ENCODE measurements at places on chromosomes 16 and 17. TPM values are rescaled to one million over a fixed set of nuclear protein-coding genes. Genes with fewer than 3 reads are reported as not detected.
A peak's percentile ranks its signal among the peaks of the same experiment; 100 is the strongest.

MAP3K14 gene
- total RNA-seq, result 9.6 TPM

TANC2 gene
- total RNA-seq, result 39.3 TPM

KCNJ18 gene
- not detected for total RNA-seq

POLR2A gene
- 183 TPM for total RNA-seq

GEMIN4 gene
- total RNA-seq, result 36.1 TPM

C16orf46 gene
- total RNA-seq, result 2.1 TPM

GRCh38 chr16:81797443-81797842 is 18.4 kb downstream of the PLCG2 start:
- DNase-seq, result no peak

DNA sequence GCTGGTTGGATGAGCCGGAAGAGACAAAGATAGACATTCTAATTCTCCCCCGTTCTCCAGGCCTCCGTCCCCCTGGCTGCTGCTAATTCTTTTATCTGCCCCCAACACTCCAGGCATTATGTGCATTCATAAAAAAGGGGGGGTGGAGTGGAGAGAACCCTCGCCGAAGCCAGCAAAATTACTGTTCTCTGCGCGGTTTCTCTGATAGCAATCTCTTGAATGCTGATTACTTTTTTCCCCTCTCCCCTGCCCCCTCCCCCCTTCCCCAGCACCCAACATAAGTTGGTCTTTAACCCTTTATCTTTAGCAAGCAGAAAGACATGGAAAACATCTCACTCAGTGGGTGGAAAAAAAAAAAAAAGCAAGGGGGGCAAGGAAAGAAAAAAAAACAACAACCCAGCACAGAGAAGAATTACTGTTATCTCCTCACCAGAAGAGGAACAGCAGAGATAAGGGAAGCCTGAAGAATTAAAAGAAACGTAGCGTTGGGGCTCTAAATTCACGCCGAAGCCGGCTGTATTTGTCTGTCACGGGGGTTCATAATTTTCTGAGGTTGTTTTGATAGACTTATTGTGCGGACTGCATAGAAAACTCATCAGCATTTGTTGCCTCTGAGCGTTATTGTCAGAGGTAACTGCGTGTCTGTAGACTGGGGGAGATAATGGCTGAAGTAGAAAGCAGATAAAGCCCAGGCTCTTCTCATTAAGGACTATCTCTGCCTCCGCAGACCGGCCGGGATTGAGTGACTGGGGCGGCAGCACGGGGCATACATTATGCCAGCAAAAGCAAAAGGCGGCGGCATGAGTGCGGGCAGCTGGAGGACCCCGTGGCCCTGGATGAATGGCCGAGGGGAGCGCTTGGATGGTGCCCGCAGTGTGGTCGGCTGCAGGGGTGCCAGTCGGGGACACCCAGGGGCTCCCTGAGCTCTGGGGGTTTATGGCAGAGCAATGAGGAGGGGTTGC is 126.9 kb downstream of the MRM1 start:
- no peak for DNase-seq

- no peak for DNase-seq
Measured at GRCh38 chr17:66850692-66851091, 15.8 kb downstream of the CACNG5 start.

DNA sequence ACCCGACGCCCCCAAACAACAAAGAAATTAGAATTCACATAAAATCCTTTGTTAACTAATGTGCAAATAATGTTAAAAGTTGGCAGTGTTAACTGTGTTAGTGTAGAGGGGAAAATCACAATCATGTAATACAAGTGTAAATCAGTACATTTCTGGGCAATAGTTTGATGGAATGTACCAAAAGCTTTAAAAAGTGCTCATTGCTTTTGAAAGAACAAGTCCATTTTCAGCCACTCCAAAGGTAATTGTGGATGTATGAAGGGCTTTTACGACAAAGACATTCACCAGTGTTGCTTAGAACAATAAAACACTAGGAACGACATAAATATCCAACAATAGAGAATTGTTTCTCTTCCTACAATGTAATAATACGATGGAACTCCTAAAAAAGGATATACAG is 9.1 kb downstream of the GLOD4 start:
- DNase-seq, result no peak

DNA sequence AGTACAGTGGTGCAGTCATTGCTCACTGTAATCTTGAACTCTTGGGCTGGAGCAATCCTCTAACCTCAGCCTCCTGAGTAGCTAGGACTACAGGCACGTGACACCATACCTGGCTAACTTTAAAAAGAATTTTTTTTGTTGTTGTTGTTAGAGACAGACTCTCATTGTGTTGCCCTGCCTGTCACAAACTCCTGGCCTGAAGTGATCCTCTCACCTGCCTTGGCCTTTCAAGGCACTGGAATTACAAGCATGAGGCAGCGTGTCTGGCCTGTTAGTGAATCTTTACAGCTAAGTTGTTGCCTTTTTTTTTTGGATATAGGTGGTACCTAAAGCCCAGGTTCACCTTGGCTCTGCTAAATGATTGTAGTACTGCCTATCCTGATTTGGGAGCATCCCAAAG is 290.6 kb downstream of the BCAS3 start:
- DNase-seq, result no peak

GRCh38 chr16:88730632-88731607 is 24.6 kb downstream of the CTU2 start:
- no peak for DNase-seq

DNA sequence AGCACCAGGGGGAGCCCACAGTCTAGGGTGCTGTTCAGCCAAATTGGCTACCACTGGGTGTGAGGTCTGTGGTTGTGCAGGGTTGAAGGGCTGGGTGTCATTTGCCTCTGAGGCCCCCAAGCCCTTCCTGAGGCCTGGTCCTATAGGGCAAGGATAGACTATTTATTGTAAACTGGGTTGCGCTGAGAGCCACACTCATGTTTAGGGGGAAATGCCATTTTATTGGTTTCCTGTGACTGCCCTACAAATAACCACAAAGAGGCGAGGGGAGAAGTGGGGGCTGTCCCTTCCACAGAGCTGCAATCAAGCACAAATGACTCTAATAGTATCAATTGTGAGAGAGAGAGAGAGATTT is 3.6 kb upstream of the ZCCHC14 start:
- DNase-seq, result no peak

DNA sequence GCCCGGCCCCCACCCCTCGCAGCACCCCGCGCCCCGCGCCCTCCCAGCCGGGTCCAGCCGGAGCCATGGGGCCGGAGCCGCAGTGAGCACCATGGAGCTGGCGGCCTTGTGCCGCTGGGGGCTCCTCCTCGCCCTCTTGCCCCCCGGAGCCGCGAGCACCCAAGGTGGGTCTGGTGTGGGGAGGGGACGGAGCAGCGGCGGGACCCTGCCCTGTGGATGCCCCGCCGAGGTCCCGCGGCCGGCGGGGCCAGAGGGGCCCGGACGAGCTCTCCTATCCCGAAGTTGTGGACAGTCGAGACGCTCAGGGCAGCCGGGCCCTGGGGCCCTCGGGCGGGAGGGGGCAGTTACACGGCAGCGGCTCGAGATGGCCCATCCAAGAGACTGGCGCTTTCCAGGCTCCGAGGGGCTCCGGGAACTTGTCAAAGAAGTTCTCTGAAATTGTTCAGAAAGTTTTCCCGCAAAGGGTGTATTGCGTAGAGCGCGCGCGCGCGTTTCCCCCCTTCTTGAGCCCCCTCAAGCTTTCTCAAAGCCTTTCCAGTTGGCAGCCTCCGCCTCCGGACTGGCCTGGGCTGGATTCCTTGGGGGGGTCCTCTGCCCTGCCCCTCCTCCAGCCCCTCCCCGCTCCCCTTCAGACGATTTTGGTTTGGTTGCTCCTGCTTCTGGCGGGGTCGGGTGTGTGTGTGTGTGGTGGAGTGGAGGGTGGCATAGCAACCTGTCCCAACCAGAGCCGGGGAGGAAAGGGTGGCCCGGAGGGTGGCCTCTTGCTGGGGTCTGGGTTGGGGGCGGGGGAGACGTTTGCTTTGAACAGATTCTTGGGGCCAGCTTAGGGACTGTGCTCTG is 504 bp downstream of the ERBB2 start:
- peak; percentile 31 for DNase-seq

DNA sequence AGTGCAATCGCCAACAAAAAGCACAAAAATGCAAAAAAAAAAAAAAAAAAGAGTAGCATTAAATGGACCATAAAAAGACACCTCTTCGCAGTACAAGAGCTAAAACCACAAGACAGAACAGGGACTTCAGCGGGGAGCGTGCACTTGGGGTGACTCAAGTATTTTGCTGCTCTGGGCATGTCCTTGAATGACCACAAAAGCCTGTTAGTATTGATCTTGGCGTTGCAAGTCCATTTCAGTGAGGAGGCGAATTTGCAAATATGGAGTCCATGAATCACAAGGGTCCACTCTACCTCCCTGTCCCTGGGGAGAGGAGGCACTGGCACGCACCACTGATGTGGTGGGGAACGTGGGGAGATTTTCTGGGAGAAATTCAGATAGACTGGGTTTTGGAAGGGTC is 78.9 kb downstream of the CNGB1 start:
- no peak for DNase-seq

- peak; percentile 72 for DNase-seq
Measured at GRCh38 chr17:47229535-47230443, 20.6 kb downstream of the MYL4 start.

DNA sequence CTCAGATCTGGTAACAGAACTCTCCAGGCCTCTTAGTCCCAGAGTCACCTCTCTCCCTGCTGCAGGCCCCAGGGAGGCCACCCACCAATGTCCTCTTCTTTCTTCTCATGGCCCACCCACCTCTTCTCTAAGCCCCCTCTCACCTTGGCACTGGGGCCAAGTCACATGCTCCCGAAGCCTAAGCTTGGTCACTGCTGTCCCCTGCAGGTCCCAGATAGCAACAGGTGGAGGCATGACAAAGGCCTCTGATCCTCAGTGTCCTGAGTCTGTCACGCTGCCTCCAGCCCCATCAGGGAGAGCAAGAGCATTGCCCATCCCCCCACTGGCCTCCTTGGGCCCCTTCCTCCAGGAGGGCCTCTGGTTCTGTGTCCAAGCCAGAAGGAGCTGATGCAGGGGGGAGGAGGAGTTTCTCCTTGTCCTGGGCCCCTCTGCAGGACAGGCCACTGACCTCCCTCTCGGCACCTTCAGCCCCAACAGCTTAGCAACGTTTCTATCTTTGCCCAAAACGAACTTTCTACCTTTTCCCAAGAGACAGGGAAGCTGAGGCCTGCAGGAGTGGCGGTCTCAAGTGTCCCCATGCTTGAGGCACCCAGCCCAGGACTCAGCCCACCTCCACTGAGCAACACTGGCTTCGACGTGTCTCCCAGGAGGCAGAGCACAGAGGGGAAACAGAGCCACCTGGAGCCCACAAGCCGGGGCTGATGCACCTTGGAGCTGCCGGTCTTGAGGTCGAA is 8.6 kb downstream of the P2RX1 start:
- DNase-seq, result no peak

- DNase-seq, result no peak
Measured at GRCh38 chr17:42814633-42815399, 9.3 kb downstream of the BECN1 start.

DNA sequence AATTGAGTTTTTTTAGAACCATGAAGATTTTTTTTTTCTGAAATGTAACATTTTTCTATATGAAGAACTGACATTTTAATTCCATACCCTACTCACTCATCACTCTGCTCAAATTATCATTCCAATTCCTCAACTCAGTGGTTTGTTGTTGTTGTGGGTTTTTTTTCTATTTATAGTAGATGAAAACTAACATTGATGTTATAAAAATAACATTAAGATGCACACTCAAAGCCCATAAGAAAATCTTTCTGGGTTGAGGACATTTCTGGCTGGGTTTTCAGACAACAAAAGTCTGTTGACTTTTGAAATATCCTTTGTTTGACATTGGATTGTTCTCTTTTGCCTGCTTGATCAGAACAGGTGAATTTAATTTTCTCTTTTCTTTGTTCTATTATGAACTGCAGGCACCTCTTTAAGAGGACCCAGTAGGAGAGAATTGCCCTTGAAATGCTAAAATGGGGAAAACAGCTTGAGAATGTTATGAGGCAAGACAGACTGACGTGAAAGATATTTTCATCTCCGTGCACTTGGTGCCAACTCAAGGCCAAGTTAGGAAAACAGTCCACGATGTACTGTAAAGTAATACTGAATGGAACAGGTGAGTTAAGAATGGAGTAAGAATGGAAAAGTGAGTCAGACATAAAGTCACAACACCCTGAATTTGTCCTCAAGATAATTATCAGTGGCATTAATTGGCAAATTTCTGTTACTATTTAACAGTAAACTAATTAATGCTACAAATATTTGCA is 16.1 kb upstream of the ABCA5 start:
- no peak for DNase-seq

- no peak for DNase-seq
Measured at GRCh38 chr17:65685110-65685509, 123.7 kb upstream of the AXIN2 start.

DNA sequence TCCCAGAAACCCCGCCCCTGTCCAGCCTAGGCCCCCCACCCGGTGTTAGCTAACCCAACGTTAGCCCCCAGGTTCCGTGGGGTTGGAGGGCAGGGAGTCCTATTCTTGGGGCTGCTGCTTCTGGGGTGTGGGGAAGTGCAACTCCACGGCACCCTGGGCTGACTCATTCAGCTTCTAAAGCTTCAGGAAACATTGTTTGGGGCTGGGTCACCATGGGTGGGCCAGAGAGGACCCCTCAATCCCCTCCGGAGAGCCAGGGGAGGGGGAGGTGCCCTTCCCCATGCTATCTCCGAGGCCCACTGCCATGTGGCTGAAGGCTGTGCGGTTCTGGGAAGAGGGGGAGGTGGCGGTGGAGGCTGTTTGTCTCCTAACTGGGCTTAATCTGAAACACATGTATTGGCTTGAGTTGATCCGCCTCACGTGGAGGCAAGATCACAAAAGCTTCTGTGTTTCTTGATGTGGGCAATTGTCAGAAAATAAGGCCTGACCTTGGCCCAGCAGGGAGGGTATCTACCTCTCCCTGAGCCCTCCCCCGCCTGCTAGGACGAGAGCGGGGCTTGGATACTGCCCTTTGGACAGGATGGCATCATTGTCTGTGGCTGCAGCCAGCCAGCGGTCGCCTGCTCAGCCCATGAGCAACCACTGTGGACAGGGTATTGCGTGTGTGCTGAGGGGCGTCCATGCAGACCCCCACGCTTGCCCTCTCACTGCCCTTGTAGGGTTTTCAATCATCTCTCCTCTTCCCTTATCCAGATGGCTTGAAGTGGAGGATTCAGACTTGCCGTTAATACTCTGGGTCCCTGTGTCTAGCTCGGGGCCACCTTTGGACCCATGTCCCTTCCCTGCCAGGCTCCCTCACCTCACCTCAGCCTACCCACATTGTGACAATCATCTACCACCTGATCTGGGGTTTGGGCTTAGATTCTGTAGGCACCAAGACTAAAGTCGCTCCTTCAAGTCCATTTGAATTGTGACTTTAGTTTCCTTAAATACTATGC is 1.3 kb downstream of the SERPINF1 start:
- DNase-seq, result no peak

Measured in neural crest cell (in vitro differentiated cells).